Astrocyte (in vitro differentiated cells and primary cell): ENCODE measurements at places on chromosomes 5 and 9. TPM values are rescaled to one million over a fixed set of nuclear protein-coding genes. Genes with fewer than 3 reads are reported as not detected.

ISL1 gene
- 1.8 and 5.4 TPM in 2 replicates for total RNA-seq

ATP10B gene
- total RNA-seq, result not detected in 2 replicates

DRD1 gene
- total RNA-seq, result 0.14 and 0.23 TPM in 2 replicates

GFI1B gene
- not detected in 2 replicates for total RNA-seq

BHMT gene
- not detected in 2 replicates for total RNA-seq

ALDH1A1 gene
- total RNA-seq, result 1.5 and 2.1 TPM in 2 replicates

PCDHGB6 gene
- total RNA-seq, result 18.4 and 19.9 TPM in 2 replicates

LRRC19 gene
- not detected in 2 replicates for total RNA-seq

EDIL3 gene
- total RNA-seq, result 226 and 284 TPM in 2 replicates

INSL4 gene
- 0.11 TPM in 1 of 2 replicates, not detected in the other for total RNA-seq

LCP2 gene
- total RNA-seq, result 0.09 TPM in 1 of 2 replicates, not detected in the other

DNA sequence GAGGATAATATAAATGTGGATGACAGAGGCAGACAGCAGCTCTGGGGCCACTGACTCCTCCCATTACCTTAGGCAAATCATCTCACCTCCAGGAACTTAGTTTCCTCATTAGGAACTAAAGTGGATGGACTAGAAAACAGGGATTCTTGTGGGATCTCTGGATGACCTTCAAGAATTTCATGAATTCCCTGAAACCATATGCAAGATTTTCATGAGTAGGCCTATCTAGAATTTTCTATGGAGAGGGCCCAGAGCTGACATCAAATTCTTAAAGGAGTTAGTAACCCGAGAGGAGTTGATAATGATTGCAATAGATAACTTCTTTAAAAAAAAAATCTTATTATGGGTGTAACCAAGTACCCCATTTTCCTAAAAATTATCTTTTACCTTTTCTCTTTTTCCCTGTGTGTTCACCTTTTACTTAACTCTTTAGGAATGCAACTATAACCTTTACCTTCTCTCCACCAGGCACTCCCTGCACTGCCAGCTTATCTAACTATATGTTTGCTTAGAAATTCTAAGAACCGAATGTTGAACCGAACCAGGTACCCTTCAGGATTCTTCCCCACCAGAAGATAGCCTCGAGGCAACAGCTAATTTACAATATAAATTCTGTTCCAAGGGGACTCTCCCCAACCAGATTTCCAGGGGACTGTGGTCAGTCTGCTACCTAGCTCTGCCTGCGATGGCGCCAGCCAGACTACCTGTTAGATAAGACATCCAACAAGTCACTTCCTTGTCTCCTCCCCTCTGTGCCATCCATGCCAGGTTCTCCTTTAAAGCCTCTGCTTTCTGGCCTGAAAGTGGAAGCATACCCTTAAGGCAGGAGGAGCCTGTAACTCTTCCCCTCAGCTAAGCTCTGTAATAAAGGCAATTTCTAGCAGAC lies 86.0 kb downstream of the GCNT4 start:
- DNase-seq, result peak; percentile 53

DNA sequence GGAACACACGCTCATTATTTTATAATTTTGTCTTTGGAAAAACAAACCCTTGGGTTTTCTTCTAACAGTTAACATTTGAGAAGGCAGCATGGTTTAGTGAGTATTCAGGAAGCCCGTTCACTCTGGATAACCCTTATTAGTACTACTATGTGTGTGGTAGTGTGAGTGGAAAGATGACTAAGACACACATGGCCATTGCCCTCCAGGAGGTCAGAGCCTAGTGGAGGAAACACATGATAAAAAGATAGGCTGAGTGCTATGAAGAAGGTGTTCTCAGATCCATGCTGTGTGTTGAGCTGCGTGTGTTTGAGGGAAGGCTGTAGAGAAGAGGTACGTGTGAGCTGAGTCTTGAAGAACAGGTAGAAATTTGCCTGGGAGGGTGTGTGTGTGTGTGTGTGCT lies 8.4 kb downstream of the C5orf47 start:
- DNase-seq, result no peak

DNA sequence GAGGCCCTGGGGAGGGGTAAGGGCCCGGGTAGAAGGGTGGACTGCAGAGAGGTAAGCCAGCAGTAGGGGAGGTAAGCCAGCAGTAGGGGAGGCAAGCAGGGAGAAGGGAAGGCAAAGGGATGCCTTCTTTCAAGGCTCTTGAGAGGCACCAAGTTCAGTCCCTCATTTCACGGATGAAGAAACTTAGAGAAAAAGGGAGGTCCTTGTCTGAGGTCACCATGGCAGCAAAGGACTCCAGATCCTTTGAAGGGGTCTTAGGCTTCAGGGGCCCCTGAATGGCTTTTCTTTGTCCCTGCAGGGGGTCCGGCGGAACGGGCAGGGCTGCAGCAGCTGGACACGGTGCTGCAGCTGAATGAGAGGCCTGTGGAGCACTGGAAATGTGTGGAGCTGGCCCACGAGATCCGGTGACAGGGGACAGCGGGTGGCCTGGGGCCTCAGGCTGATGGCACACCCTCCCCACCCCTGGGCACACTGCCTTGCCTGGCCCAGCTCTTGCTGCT lies 42.6 kb downstream of the RGS3 start:
- DNase-seq, result no peak

DNA sequence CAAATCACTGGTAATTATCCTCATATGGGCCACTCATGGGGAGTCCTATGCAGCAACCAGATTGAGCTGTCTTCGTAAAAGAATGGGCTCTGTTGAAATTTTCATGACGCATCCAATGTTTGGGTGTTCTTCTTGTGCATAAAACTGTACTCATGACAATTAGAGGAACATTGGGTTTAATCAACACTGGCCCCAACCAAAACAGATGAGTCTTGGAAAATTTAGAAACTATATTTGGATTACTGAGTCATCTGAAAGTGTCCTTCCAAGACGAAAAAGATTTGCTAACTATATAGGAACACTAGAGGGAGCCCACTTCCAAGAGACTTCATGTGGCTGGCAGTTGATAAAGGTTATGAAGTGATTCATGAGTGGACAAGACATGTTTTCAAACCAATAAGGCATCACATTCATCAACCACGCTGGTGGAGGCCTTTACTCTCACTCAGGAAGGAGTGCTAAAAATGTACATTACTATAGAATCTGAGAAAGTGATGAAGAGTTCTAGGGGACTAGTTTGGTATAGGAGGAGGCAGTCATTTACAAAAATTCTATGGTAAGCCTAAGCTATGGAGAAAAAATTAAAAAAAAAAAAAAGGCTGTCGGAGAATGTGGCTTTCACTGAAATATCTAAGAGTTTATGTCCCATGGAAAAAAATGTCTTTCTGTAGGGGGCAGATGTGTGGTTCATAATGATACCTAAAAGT lies 313.5 kb downstream of the PRDM9 start:
- no peak for DNase-seq

GRCh38 chr5:31620026-31620425 lies 18.9 kb upstream of the PDZD2 start:
- DNase-seq, result no peak

DNA sequence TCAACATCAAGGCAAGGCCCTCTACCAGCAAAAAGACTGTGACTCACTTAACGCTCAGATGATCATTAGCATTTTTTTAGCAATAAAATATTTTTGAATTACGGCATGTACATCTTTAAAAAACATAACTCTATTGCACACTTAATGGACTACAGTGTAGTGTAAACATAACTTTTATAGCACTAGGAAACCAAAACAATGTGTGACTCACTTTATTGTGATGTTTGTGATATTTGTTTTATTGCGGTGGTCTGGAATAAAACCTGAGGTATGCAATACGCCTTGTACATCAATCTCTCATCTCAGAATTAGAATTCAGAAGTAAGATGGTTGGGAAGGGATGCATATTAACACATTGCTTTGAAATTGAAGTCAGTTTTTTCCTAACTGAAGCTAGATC lies 106.9 kb upstream of the PTCH1 start:
- DNase-seq, result no peak

GRCh38 chr9:114811966-114812636 lies 6.3 kb upstream of the TNFSF15 start:
- DNase-seq, result no peak

DNA sequence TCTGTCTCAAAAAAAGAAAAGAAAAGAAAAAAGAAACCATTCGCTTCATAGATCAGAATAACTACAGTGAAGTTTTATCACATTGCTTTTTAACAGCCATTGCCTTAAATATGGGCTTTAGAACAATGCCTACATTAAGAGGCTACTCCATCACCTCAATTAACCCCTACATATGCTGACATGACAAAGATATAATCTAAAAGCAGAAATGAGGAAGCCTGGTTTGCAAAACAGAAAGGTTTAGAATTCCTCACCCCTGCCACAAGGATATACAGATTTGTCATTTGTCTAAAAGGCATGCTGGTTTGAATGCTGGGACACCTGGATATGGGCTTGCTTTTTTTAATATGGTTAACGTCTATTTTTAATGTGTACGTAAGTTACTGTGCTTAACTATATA lies 1353.0 kb upstream of the C9orf72 start:
- no peak for DNase-seq

DNA sequence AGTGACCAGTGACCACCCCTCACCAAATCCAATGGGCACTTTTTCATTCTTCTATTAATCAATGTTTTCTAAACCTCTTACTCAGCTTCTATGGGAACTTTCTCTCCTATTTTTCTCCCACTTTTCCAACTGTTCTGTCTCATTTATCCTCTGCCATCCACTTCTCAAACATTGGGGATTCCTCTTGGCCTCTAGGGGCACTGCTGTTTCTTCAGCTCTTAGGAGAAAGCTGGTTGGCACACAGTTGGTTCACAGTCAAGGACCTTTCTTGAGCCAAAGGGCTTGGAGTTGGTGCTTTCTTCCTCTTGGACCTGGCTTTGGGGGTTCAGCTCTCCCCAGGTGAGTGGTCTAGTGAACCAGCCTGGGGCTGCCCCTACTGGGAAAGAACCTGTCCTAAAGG lies 112.2 kb upstream of the LHFPL2 start:
- DNase-seq, result no peak

- DNase-seq, result no peak
These were observed 207.4 kb downstream of the AGTPBP1 start for GRCh38 chr9:85534340-85534739.

- DNase-seq, result no peak
These were observed 76.5 kb upstream of the HSPA9 start for GRCh38 chr5:138651767-138652117.

DNA sequence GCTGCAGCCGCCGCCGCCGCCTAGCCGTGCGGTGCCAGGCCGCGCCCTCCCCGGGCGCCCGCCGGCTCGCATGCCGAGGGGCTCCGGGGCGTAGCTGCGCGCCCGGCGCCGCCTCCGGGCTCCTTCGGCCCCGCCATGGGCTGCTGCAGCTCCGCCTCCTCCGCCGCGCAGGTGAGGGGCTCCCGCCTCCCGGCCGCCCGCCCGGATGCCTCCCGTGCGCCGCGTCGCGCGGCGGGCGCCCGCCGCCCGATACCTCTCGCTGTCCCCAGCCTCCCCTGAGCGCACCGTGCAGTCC lies 230 bp downstream of the SLC44A1 start:
- DNase-seq, result no peak

GRCh38 chr9:128118472-128118857 lies 9.1 kb downstream of the PTGES2 start:
- no peak for DNase-seq

DNA sequence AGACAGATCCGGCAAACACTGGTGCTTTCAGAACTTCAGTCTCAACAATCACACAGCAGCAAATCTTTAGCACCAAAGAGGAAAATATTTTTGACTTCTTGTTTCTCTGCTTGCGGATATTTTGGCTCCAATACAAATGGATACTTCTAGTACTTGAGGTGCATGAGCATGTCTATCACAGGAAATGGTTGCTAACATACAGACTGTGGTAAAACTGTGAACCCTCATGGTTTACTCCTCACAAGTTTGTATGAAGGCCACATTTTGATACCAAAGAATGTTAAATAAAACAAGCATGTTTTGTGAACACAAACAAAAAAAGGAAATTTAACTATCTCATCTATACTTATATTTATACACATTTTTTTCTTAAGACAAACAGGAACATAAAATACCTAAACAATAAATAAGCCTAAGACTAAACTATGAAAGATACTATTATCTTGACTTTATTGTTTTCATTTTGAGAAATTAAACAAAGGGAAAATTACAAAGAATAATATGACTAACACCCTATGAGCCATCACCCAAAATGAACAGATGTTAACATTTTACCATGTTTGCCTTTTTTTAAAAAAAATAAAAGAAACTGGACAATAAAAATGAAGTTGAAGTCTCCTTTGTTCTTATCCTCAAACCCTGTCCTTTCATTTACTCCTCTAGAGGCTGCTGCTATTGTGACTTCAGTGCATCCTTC lies 135.0 kb upstream of the LHFPL2 start:
- peak; percentile 34 for DNase-seq

- DNase-seq, result no peak
These were observed 2.1 kb downstream of the ADGRD2 start for GRCh38 chr9:124452326-124452725.

DNA sequence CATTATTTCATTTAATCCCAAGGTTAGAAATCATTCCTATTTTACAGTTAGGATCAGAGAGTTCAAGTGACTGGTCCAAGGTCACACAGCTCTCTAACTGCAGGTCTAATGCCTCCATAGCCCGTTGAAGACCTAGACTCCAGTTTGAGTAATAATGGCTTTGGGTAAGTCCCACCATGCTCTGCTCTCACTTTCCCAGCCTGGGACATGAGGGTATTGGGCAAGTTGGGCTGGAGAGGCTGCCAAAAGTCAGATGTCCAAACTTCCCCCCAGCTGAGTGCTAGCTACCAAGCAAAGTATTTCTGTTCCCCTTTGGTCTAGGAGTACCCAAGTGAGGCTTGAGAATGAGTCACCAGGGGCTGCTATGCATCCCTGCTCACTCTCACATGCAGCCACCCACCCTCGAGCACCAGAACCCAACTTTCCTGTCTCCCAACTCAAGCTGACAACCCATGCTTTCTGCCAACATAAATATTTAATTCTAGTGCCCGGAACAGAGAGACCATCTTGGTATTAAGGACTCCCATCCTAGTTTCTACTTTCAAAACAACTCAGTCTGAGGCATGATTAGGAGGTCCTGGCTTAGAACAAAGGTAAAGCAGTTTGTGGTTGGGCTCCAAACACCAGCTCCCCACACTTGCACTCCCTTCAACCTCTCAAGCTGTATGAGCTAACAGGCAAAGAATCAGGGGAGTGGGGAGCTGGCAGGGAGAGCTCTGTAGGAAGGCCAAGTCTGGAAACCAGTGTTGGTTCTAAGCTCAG lies 236.5 kb upstream of the TRIM32 start:
- peak; percentile 91 for DNase-seq

DNA sequence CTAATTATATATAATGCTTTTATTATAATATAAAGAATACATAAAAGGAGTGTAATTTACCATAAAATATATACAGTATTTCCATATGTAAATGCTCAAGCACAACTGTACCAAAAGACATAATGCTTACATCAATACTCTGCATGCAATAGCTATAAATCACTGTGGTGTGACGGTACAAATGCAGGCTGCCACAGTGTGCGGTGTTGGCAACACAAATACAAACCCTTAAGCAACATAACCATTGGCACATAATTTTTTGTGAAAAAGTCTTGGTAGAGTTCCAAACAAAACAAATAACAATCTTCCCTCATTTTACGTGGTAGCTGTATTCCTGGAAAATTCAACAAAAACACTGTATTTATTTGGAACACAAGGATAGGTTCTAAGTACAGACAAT lies 1.9 kb upstream of the SHISAL2B start:
- no peak for DNase-seq
